SK-MEL-5 (cell line): ENCODE measurements at places on chromosomes 13 and 19. TPM values are rescaled to one million over a fixed set of nuclear protein-coding genes. Genes with fewer than 3 reads are reported as not detected.

Gene RPL21
- total RNA-seq: 1,344 and 1,559 TPM in 2 replicates

Gene TMPRSS9
- total RNA-seq: not detected in 2 replicates

Gene CYP4F2
- not detected in 2 replicates for total RNA-seq

Gene TMEM190
- total RNA-seq: not detected in 2 replicates

Gene TBC1D4
- 36.9 and 39.2 TPM in 2 replicates for total RNA-seq

Gene TTC9B
- not detected in 2 replicates for total RNA-seq

Gene KHSRP
- 73.9 and 80.0 TPM in 2 replicates for total RNA-seq

Gene MCF2L
- total RNA-seq: 8.9 and 10.8 TPM in 2 replicates

Gene CAPS
- total RNA-seq: 3.4 and 3.7 TPM in 2 replicates

Gene ZNF563
- 1.3 and 1.6 TPM in 2 replicates for total RNA-seq

Gene GZMM
- total RNA-seq: 0.21 and 1.1 TPM in 2 replicates

Gene CASP14
- not detected in 2 replicates for total RNA-seq

Gene KIR2DL1
- not detected in 2 replicates for total RNA-seq

Gene DMPK
- 3.1 and 5.1 TPM in 2 replicates for total RNA-seq

Gene ZNF573
- total RNA-seq: 0.92 and 2.4 TPM in 2 replicates
